ENCODE measurements at places on chromosomes 12 and 14.
A peak's percentile ranks its signal among the peaks of the same experiment; 100 is the strongest.

DNA sequence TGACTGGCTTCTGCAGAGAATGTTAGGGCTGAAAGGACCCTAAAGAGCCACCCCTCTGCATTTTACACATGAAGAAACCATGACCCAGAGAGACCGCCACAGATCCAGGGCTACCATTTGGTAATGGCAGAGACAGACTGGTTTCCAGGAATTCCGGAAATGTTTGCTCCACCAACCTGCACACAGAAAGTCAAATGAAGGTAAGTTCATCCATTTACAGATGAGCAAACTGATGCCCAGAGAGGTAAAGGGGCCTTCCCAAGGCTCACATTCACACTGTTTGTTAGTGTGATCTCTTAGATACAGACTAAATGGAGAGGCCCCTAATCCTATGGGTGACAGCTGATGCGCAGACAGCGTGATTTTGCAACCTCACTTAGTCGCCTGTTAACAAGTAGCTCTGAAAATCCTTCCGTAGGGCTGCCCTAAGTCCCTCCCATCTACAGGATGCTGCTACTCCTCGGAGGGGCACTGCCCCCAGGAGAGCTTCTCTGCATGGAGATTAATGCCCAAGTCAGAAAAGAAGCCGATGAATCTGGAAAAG, 33.8 kb downstream of the ZFP36L1 start:
- no peak for DNase-seq

- DNase-seq, result no peak
Observed at GRCh38 chr14:53949201-53949600, 7.4 kb downstream of the BMP4 start.

GRCh38 chr14:99790978-99791376, 2.2 kb upstream of the EML1 start:
- no peak for DNase-seq

DNA sequence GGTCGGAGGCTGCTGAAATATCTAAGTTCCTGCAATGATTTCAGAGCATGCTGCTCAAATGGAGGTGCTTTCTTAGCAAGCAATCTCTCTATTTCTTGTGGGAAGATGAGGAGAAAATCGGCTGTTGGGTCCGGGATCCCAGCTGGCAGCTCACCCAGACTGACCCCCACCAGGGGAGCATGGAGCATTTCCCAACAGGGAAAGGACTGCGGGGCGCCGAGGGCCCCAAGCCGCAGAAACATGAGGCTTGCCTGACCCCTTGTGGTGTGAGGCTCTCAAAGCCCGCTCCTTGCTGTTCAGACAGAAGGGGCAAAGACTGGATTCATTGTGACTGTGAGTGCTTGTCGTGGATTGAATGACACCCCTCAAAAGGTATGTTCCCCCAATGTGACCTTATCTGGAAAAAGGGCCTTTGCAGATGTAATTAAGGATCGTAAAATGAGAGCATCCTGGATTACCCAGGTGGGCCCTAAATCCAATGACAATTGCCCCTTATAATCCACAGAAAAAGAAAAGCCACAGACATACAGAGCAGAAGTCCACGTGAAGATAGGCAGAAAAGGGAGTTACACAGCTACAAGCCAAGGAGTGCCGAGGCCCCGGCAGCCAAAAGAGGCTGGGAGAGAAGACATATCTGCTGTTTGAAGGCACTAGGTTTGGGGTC, 116.3 kb upstream of the VASH1 start:
- peak; percentile 48 for DNase-seq

- no peak for DNase-seq
Observed at GRCh38 chr12:49026678-49027480, 8.3 kb upstream of the PRKAG1 start.

GRCh38 chr14:106141242-106142220, 615.1 kb downstream of the TMEM121 start:
- no peak for DNase-seq

DNA sequence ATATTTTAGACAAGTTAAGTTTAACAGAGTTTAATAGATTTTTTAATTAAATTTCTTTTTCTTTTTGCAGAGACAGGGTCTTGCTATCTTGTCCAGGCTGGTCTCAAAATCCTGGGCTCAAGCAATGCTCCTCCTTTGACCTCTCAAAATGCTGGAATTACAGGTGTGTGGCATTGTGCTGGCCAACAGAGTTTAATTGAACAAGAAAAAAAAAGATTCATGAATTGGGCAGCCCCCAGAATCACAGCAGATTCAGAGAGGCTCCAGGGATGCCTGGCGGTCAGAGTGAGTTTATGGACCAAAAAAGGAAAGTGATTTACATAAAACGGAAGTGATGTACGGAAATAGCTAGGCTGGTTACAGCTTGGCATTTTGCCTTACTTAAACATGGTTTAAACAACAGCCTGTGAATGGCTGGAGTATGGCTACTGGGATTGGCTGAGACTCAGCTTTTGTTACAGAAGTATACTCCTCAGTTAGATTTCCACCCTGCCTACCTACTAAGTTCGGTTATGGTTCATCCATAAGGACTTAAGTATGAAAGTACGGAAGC, 14.5 kb upstream of the TESPA1 start:
- DNase-seq, result no peak

DNA sequence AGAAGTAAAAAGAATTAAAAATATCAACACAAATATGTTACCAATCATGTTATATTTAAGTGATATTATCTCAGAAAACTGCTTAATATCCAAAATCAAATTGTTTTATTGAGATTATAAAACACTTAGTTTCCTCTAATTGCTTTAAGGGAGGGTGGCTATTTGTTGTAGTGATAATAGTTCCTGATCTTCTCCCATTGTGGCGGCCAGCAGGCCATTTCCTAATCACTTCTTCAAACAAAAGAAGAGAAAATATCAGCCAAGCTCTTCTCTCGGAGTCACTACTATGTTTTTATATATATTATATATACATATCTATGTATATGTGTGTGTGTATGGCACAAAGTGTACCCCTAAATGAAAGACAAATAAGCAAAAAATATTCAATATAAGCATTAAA, 31.5 kb downstream of the ERO1A start:
- no peak for DNase-seq
